ENCODE measurements at places on chromosomes 13 and 19.

GRCh38 chr13:79228972-79229371 lies 177.1 kb downstream of the RBM26 start:
- DNase-seq: no peak

- no peak for DNase-seq
Measured at GRCh38 chr13:106382534-106382933, 152.9 kb downstream of the EFNB2 start.

DNA sequence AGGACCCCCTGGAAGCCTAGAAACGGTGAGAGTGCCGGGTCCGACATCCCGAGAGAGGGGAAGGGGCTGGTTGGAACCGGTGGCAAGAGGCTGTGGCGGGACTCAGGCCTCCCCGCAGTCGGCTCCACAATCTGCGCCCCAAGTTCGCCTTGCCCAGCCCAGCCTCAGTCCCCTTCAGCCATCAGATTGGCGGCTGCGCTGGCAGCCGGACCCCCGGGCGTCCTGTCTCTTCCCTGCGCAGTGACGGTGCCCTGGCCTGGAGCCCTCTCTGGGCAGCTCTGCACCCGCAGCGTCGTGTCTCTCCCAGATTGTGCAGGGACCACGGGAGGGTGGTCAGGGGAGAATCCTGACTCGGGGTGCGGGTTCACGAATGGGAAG lies 315 bp downstream of the ZNF492 start:
- DNase-seq: no peak

- DNase-seq: no peak
Measured at GRCh38 chr13:40530961-40531360, 135.5 kb downstream of the FOXO1 start.

DNA sequence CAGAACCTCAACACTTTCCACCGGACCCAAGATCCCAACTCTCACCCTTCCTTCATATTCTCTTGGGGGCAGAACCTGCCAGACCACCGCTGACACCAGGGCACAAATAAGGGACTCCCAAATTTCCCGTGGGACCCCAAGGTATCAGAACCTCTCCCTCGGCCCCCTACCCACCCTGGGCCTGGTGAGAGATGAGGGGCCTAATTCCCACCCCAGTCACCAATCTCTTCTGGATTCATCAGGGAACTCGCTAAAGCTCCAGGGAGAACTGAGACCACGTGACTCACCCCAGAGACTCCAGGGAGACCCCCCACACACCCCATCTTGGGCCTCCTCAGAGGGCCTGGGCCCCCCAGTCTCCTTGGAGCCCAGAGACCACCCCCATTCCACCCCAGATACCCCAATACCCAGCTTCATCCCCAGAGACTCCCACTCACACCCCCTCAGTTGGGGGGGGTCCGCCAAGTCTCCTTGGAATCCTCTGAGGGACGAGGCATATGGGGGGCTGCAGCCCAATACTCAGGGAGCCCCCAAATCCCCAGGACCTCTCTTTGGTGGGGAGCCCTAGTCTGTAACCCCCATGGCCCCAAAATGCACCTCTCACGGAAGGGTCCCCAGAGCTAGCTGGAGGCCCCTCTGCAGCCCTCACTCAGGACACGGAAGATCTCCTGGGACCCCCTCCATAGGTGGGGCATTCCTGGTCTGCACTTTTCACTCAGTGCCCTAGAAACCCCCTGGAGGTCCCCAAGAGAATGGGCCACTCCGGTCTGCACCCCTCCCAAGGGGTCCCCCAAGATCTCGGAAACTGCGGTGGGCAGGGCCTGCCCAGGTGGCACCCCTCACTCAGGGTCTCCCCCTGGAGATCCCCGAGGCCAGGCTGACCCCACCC lies 1.6 kb downstream of the LMNB2 start:
- DNase-seq: no peak

DNA sequence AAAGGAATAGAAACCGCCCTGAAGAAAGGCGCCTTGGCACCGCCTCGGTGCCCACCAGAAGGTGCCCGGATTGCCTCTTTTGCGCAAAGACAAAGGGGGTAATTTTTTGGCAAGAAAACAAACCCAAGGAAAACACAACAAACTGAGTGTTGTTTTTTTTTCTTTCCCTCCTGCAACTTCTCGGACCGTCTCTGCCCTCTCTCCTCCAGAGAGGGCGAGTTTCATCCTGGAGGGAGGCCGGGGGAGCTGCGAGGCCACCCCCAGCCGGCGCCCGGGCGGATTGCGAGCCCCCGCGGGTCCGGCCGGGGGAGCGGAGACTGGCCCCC lies 2.3 kb downstream of the ZNF536 start:
- no peak for DNase-seq

GRCh38 chr13:53237696-53238095 lies 209.1 kb downstream of the OLFM4 start:
- DNase-seq: no peak

DNA sequence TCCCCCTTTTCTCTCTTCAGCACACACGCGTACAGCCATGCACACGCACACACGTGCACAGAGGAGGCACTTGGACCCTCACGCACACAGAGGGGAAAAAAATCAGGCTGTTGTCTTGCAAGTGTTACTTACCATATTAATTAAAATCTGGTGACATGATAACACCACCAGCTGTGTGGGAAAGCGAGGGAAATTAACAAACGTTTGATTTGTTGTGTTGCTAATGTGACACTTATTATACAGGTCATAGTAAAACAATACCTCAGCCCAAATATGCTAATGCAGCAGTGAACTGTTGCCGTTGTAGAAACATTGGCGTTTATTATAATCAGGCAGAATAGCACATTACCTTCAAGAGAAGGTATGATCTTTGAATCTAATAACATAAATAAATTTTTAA lies 211.7 kb downstream of the TEX29 start:
- DNase-seq: no peak

DNA sequence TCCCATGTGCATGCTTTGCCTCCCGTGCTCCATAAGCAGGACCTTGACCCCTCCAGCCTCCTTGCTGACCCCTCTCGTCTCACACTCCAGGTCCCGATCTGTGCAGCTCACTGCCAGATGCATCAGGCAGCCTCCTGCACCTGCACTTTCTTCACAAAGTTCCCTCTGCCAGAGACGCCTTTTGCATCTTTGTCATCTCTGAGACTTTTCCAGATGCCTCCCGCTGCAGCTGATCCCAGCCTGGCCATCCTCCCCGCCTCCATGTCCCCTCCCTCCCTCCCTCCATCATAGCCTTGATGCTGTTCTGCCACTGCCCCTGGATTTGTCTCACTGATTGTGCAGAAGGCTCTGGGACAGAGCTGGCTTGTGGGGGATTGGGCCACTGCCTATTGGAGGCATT lies 29.9 kb downstream of the PPP1R37 start:
- no peak for DNase-seq

GRCh38 chr19:47058621-47059022 lies 10.2 kb upstream of the TMEM160 start:
- no peak for DNase-seq

DNA sequence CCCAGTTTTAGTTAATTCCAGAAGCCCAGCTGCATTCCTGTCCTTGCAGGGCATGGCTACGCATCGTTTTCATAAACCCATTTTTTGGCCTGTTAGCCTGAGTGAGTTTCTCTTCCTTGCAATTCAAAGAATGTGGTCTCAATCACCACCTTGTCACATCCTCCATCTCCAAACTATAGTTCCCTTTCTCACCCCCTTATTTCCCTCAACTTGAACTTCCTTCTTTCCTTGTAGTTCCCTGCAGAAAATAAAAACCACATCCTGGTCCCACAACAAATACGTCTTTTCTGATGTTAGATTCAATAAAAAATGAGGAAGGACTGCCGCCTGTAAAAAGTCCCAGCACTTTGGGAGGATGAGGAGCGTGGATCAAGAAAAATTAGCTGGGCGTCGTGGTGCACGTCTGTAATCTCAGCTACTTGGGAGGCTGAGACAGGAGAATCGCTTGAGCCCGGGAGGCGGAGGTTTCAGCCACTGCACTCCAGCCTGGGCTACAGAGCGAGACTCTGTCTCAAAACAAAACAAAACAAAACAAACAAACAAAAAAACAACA lies 13.2 kb downstream of the ADGRE3 start:
- DNase-seq: no peak

GRCh38 chr13:26557393-26558073 lies at the start of gene WASF3:
Gene WASF3, plus strand, starts transcription at chr13:26557683. Its CDS starts 84,588 bp downstream, at chr13:26642271.
- DNase-seq: peak; percentile 91

- DNase-seq: no peak
Measured at GRCh38 chr19:3124630-3125029, 11.2 kb upstream of the GNA15 start.

DNA sequence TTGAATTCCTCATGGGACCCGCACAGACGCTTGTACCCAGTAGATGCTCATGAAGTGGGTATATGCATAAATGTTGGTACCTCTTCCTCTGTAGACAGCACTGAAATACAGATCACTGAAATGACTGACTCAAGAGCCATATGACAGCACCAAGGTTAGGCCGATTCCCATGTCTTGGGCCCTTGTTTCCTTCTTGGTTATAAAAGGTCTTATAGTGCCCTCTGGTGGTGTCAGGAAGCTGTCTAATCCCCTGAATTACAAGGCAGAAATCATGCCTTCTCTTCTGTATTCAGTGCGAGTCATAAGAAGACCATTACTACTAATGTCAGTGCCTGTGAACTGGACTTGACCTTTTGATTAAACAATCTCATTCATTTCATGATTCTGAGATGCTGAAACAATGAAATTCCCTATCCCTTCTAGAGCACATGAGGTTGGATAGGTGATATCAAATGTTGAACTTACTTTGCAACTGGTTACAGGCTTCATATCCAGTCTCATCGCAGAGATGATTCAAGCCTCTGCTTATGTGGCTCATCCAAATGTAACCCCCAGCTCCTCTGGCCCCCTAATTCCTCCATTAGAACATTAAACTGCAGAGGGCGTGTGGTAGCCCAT lies 59.7 kb downstream of the SPATA13 start:
- DNase-seq: peak; percentile 39

- no peak for DNase-seq
Measured at GRCh38 chr13:26538363-26539317, 18.8 kb upstream of the WASF3 start.

DNA sequence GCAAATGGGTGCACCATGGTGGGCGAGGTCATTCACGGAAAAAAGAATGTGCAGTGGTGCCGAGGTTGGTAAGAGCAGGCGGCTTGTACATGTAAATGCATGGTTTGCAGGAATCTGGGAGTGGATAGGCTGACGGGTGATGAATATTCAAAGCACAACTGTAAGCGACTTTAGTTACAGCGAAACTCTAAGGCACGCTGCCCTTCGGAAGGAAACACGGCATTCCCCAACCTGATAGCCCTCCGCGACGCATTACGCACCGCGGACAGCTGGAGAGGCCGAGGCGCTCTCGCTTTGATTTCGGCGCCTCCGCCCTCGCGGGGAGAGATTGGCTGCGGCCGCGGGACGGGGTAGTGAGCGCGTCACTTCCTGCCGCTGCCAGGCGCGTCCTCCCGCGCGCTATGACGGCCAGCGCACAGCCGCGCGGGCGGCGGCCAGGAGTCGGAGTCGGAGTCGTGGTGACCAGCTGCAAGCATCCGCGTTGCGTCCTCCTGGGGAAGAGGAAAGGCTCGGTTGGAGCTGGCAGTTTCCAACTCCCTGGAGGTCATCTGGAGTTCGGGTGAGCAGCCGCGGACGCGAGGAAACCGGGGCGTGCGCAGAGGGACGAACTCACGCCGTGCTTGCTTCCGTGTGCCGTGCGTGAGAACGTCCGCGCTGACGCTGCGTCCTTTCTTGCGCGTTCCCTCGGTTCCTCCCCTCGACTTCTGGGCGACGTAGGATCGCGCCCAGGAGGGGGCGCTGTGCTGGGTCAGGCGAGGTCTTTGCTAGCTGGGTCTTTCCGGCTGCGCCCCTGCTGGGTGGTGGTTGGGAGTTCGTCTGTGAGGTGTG lies at the start of gene NUDT15:
TSS of gene NUDT15 (plus strand) at position 381 of the 828 bp plus-strand sequence. CDS start at position 402, 21 bp downstream.
- peak; percentile 91 for DNase-seq

GRCh38 chr19:35295792-35296462 lies 4.0 kb downstream of the MAG start:
- no peak for DNase-seq
